MCF 10A (cell line): ENCODE measurements at places on chromosomes 3 and 15.
A peak's percentile ranks its signal among the peaks of the same experiment; 100 is the strongest.

- no peaks in the 10 kb centered on the region for H3K27me3 ChIP-seq
- H3K36me3 ChIP-seq = no peaks in the 10 kb centered on the region
- H3K27ac ChIP-seq = no peak overlapping the region
- no peak overlapping the region for H3K4me3 ChIP-seq
- DNase-seq = peak; percentile 27
Measured at GRCh38 chr3:191238321-191238817, 39.3 kb downstream of the OSTN start.

GRCh38 chr3:65888196-65888595 is 150.5 kb downstream of the MAGI1 start:
- H3K36me3 ChIP-seq = no peaks in the 10 kb centered on the region
- peak overlapping the region; percentile 74 for H3K27ac ChIP-seq
- H3K4me1 ChIP-seq = peaks cover 17% of the 10 kb centered on the region
- H3K27me3 ChIP-seq = no peaks in the 10 kb centered on the region
- DNase-seq = no peak

DNA sequence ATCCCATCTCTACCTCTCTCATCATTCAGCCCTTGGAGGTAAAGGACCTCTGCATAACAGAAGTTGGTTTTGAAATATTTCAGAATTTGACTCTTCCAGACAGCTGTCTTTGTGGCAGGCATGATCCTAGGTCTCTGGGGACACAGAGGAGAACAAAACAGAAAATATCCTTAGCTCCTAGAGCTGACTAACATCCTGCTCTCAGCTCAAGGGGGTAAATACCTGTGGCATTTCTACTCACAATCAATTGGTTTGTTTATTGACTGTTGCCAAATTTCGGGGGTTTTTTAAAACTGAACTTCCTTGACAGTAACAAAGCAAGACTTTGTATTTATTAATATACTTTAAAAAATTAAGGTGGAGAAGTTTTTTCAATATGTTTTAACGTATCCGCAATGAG is 78.8 kb downstream of the EOMES start:
- no peaks in the 10 kb centered on the region for H3K36me3 ChIP-seq
- H3K27me3 ChIP-seq = no peaks in the 10 kb centered on the region
- no peaks in the 10 kb centered on the region for H3K4me1 ChIP-seq
- no peak overlapping the region for H3K27ac ChIP-seq
- no peak overlapping the region for H3K4me3 ChIP-seq

DNA sequence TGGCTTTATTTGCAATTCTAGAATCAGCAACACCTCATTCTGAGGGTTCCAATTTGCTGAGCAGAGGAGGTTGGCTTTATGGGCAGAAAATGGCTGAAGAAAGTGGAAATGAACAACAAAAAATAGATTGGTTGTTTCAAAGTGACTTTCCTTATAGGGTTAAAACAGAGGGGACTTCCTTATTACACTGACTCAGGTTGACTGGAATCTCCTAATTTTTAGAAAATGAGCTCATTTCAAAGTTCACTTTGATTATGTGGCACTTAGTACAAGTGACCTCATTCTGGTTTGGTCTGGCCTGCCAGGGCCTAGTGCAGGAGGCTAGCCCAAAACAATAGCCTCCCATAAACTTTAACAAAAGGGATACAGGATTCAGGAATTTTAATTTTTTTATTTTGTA is 41.4 kb downstream of the NFKBIZ start:
- H3K36me3 ChIP-seq = no peaks in the 10 kb centered on the region
- H3K27ac ChIP-seq = no peak overlapping the region
- DNase-seq = no peak

DNA sequence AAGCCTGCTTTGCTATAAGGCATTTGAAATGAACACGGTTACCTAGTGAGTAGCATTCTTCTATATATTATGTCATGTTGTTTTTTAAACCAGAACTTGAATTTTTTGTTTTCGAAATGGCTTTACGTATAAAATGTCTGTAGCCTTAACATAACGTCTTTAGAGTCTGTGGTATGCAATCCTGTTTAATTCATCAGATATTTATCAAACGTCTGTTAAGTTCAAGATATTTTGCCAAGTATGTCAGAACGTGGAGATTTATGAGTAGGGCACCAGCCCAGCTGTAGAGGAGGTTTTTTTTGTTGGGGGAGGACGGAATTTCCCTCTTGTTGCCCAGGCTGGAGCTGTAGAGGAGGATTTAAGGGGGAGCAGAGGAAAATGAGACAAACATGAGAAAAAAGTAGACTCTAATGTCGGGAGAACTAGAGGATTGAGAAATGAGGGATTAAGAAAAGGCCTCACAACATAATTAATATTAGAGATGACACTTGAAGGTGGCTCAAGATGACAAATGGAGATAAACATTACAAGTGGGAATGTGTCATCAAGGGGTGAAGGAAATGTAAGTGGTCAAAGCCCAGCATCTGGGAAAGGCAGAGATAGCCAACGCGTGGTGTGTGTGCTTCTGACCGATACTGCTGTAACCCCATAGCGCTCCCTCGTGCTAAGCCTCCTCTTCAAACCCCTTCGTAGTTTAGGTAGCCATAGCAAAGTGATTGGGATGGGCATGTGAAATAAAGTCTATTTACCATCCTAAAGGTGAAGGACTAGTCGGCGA is 154.0 kb upstream of the GOLGA6L4 start:
- H3K27me3 ChIP-seq = no peaks in the 10 kb centered on the region
- no peak overlapping the region for H3K27ac ChIP-seq
- no peak for DNase-seq
- H3K4me3 ChIP-seq = no peak overlapping the region
- peaks cover 13% of the 10 kb centered on the region for H3K4me1 ChIP-seq
- H3K36me3 ChIP-seq = no peaks in the 10 kb centered on the region

DNA sequence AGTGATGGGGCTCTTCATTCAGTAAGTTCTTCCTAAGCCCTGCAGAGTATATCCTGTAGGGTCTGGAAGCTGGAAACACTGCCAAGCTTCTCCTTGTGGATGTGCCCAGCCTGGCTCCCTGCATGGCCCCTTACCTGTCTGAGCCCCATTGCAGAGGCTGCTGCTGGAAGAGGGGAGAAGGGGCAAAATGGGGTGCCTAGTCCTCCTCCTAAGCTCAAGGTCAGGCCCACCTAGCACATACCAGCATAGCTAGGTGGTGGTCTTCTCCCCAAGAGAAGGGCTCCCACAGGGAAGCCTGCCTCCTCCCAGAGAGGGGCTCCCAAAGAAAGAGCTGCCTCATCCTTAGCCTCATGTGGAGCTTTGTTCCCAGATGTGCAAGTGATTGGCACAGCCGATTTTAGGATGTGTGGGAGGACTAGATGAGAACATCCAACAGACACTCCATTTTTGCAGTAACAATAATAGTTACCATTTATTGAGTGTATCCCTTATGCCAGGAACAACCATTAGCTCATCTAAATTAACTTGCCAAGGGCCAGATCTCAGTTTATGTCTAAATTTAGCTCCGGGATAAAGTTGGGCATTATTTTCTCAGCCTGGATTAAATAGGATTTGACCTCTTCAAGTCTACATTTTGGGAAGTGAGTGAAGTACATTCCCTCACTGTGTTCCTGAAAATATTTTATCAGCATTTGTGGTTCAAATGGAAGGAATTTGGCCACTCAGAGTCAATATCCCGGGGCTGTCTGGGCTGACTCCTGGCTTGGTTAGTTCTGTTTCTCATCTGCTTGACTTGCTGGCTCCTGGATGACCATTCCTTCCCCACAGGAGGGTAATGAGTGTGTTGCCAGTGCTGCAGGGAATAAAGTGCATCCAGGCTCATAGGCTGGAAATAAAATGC is 291.1 kb upstream of the ROPN1 start:
- no peak overlapping the region for H3K27ac ChIP-seq
- H3K27me3 ChIP-seq = peaks cover 86% of the 10 kb centered on the region
- DNase-seq = no peak
- H3K4me3 ChIP-seq = no peak overlapping the region
- H3K36me3 ChIP-seq = no peaks in the 10 kb centered on the region

GRCh38 chr15:100703671-100704070 is 101.3 kb downstream of the ASB7 start:
- peaks cover 8% of the 10 kb centered on the region for H3K4me1 ChIP-seq
- no peaks in the 10 kb centered on the region for H3K27me3 ChIP-seq
- H3K27ac ChIP-seq = no peak overlapping the region
- DNase-seq = no peak

DNA sequence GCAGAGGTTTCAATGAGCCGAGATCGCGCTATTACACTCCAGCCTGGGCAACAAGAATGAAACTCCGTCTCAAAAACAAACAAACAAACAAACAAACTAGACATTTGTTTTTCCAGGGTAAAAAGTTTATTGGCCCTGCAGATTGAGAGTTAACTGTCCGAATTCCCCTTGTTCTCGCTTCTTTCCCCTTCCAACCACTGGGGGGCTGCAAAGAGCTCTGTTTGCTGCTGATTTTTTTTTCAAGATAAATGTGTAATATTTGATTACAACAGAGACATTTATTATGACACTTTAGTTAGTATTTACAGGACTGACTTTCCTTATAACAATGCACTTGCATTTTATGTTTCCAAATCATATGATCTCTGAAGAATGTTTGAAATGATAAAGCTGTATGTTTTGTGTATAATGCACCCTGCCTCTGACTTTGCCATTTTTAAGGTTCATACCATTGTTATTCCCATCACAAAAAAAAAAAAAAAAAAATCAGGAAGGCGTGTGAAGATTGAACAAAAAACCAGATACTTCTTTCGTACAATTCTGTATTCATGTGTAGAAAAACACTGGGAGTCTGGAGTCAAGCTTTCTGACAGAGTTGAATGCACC is 2.8 kb downstream of the CLSTN2 start:
- H3K4me3 ChIP-seq = no peak overlapping the region
- H3K36me3 ChIP-seq = peaks cover 5% of the 10 kb centered on the region
- no peaks in the 10 kb centered on the region for H3K4me1 ChIP-seq
- DNase-seq = peak; percentile 63
- H3K27me3 ChIP-seq = peaks cover 30% of the 10 kb centered on the region
- no peak overlapping the region for H3K27ac ChIP-seq

- H3K4me3 ChIP-seq = no peak overlapping the region
- H3K36me3 ChIP-seq = no peaks in the 10 kb centered on the region
- no peaks in the 10 kb centered on the region for H3K4me1 ChIP-seq
- no peaks in the 10 kb centered on the region for H3K27me3 ChIP-seq
Measured at GRCh38 chr3:163508206-163508605, 1570.1 kb downstream of the SI start.

- peaks cover 9% of the 10 kb centered on the region for H3K4me1 ChIP-seq
- H3K27ac ChIP-seq = no peak overlapping the region
- DNase-seq = no peak
- H3K36me3 ChIP-seq = no peaks in the 10 kb centered on the region
- H3K4me3 ChIP-seq = no peak overlapping the region
Measured at GRCh38 chr3:186124592-186124991, 15.7 kb upstream of the ETV5 start.

- peaks cover 10% of the 10 kb centered on the region for H3K4me1 ChIP-seq
- no peak overlapping the region for H3K27ac ChIP-seq
- no peaks in the 10 kb centered on the region for H3K27me3 ChIP-seq
Measured at GRCh38 chr15:48974882-48975281, 11.2 kb upstream of the SHC4 start.

GRCh38 chr15:78394981-78395616 is 42.9 kb upstream of the IREB2 start:
- no peak overlapping the region for H3K4me3 ChIP-seq
- H3K36me3 ChIP-seq = no peaks in the 10 kb centered on the region
- no peak overlapping the region for H3K27ac ChIP-seq
- H3K4me1 ChIP-seq = no peaks in the 10 kb centered on the region
- no peak for DNase-seq

DNA sequence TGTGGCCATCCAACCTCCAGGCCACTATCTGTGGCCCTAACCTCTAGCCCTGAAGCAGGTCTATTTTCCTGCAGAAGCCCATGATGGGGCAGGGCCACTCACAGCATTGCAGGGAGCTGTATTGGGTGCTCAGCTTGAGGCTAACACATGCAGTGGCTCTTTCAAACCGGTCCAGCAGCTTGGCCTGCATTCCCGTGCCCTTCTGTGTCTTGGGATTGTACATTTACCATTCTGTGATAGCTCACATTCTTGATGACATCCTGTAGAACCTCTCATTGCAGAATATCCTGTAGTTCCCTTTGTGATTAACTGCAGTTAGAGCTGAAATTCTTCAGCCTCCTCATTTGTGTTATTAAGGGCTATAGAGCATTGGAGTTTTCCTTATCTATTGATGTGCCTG is 60.8 kb upstream of the ANKRD34C start:
- H3K27ac ChIP-seq = no peak overlapping the region
- no peaks in the 10 kb centered on the region for H3K36me3 ChIP-seq
- H3K27me3 ChIP-seq = peaks cover 74% of the 10 kb centered on the region
- no peak for DNase-seq
- H3K4me1 ChIP-seq = no peaks in the 10 kb centered on the region

DNA sequence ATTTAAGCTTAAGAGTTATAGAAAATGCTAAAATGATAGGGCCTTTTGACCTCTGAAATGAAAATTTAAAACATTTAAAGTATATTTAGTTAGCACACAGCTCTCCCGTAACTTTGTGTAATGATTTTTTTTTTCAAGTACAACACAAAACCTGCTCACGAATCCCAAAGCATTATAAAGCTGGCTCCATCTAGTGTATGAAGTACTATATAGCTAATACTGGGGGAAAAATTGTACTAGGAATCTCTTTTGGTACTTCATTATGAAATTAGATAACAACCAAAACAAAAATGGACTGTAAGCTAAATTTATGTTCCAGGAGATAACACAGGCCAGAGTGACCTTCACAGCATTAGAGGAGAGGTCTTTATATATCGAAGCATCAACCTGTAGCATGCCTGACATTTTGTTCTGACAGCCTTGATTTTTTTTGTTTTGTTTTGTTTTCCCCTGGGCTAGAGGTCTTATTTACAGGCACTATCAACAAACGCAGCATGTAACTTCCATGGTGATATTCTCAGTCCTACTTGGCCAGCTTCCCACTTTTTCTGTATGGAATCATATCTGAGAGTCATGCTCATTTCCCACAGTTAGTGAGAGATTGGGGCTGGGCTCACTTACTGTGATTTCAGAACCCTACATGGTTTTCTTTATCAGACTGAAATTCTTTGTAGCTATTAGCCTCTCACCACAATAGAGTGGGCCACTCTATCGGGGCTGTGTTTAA is 116.3 kb downstream of the MITF start:
- DNase-seq = peak; percentile 31
- H3K27me3 ChIP-seq = no peaks in the 10 kb centered on the region
- H3K36me3 ChIP-seq = no peaks in the 10 kb centered on the region
- no peak overlapping the region for H3K4me3 ChIP-seq
- H3K27ac ChIP-seq = no peak overlapping the region

DNA sequence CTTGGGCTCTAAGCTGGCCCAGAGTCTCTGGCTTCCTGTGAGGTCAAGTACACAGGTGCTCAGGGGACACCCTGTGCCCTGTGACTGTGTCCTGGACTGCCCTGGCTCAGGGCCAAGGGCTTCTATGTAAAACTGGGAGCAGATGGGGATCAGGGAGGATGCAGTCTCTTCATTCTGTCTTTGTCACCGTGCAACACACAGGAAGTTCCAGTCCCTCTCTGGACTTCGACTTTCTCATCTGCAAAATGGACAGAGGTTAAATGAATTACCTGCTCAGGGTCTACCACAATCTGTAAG is 61.9 kb upstream of the TLE3 start:
- no peak overlapping the region for H3K27ac ChIP-seq
- H3K4me1 ChIP-seq = peaks cover 30% of the 10 kb centered on the region
- DNase-seq = no peak
- no peaks in the 10 kb centered on the region for H3K27me3 ChIP-seq
